ENCODE measurements at places on chromosomes 3 and 15. TPM values are rescaled to one million over a fixed set of nuclear protein-coding genes. Genes with fewer than 3 reads are reported as not detected.

GRCh38 chr3:7292362-7292761 lies 431.4 kb downstream of the GRM7 start:
- DNase-seq, result no peak

DNA sequence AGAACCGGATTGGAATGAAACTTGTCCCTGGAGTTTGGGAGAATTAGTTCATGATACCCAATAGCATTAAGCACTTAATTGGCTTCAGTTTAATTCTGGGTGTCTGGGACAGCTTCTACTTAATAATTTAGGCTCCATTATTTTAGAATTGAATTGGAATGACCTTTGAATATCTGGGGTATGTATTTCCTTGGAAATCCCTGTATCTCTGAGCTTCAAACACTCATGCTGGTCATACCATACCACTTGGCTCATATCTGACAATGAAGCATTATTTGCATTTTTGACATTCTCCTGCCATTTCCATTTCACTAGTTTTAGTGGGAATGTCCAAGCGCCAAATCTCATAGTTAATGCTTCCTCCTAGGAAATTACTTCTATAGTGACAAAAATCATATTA lies 393.1 kb downstream of the DIPK2A start:
- DNase-seq, result no peak

- DNase-seq, result no peak
Observed at GRCh38 chr3:69283496-69283895, 102.4 kb downstream of the FRMD4B start.

- DNase-seq, result no peak
Observed at GRCh38 chr3:112675349-112675748, 34.4 kb upstream of the CCDC80 start.

The LSMEM2 gene
- total RNA-seq, result not detected

- DNase-seq, result no peak
Observed at GRCh38 chr15:37771465-37771864, 163.0 kb upstream of the TMCO5A start.

The CCNB2 gene
- 30.1 TPM for total RNA-seq

- no peak for DNase-seq
Observed at GRCh38 chr3:71462586-71462985, 120.9 kb downstream of the FOXP1 start.

The TPRG1 gene
- total RNA-seq, result 0.13 TPM

- DNase-seq, result no peak
Observed at GRCh38 chr15:50996641-50997040, 88.2 kb downstream of the AP4E1 start.

- no peak for DNase-seq
Observed at GRCh38 chr15:64162478-64162868, 349 bp downstream of the PPIB start.

DNA sequence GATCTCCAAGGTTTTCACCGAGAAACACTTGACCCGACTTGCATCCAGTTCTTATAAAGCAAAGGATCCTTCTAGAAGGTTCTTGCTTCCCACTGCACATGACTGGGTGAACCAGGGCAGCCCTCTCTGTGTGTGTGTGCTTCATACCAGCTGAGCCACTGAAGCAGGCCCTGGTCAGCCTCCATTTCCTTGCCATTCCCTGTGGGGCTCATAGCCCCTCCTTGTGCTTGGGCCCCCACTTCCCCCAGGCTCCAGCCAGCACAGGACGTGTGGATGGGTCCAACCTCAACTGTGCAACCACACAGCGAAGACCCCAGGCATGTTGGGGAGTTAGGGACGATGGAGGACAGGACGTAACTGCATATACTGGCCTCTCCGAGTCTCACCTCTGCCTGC lies 15.5 kb downstream of the KLF15 start:
- DNase-seq, result no peak

- DNase-seq, result no peak
Observed at GRCh38 chr3:71930056-71930991, 145.4 kb upstream of the PROK2 start.

DNA sequence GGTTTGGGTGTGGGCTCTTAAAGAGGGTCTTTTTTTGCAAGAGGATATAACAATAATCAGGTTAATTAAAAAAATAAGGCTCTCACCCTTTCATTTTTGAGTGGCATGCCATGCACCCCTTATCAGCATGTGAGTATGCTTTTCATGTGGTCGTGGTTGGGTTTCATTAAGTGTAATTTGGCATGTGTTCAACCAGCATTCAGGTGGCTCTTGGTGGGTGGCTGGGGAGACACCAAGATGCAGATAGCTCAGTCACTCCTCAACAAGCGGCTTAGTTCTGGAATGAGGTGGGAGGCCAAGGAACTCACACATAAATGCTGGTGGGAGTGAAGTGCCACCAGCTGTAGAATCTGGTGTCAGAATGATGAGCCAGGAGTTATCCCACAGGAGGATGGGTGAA lies 66.8 kb downstream of the FLNB start:
- no peak for DNase-seq

GRCh38 chr3:6654670-6655069 lies 206.2 kb upstream of the GRM7 start:
- DNase-seq, result no peak

DNA sequence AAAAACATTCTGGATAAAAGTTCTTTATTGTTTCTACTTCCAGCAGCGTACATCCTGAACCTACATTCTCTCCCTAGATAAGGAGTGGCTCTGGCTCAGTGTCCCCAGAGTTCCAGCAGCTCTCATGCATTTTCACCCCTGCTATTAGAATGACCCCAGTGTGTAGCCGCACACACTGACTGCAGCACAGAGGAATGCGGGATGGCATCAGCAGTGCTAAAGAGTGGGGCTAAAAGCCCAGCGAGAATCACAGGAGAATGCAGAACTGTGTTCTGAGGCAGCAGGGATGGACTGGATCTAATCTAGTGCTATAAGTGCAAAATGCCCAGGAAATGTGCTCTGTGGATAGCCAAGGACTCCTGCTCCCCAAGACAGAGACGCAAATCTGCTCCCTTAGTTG lies 66.4 kb upstream of the TJP1 start:
- no peak for DNase-seq

The GOLGA8M gene
- total RNA-seq, result 0.35 TPM

- no peak for DNase-seq
Observed at GRCh38 chr15:66941108-66941711, 124.2 kb upstream of the SMAD3 start.
